ENCODE measurements at places on chromosomes 6 and 20. TPM values are rescaled to one million over a fixed set of nuclear protein-coding genes. Genes with fewer than 3 reads are reported as not detected.

DNA sequence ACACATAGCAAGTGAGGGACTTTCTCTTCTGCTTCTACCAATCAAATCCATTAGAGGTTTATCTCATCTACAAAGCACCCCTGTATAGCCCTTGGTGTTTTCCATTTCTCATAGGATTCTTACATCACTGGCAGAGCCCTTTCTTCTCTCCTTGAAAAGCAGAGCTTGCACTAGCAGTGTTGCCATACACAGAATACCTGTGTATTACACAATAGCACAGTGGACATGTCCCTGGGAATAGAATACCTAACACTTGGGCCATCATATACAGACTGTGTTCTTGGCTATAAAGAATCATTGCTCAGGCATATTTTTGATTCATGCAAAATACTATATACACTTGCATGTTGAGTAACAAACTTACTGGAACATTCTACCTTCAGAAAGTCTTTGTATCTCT lies 582.0 kb downstream of the KIF16B start:
- H3K4me1 ChIP-seq = no peaks in the 10 kb centered on the region
- H3K27ac ChIP-seq = no peak overlapping the region

- ATAC-seq = no peak
- no peaks in the 10 kb centered on the region for H3K4me1 ChIP-seq
- no peaks in the 10 kb centered on the region for H3K27me3 ChIP-seq
- H3K4me3 ChIP-seq = peak overlapping the region; percentile 90
- H3K36me3 ChIP-seq = peaks cover 6% of the 10 kb centered on the region
These were observed 822 bp downstream of the AFG1L start for GRCh38 chr6:108295676-108296075.

DNA sequence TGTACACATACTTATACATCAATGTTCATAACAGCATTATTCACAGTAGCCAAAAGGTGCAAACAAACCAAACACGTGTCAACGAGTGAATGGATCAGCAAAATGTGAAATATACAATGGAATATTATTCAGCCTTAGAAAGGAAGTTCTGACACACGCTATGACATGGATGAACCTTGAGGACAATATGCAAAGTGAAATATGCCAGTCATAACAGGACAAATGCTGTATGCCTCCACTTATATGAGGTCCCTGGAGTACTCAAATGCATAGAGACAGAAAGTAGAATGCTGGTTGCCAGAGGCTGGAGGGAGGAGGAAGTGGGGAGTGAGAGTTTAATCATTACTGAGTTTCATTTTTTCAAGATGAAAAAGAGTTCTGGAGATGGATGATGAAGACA lies 37.8 kb upstream of the IGF2R start:
- H3K36me3 ChIP-seq = no peaks in the 10 kb centered on the region
- ATAC-seq = peak; percentile 91
- H3K4me1 ChIP-seq = peaks cover 28% of the 10 kb centered on the region
- H3K4me3 ChIP-seq = peak overlapping the region; percentile 49
- no peaks in the 10 kb centered on the region for H3K27me3 ChIP-seq
- H3K27ac ChIP-seq = peak overlapping the region; percentile 96

GRCh38 chr6:123118811-123119210 lies 122.8 kb downstream of the CLVS2 start:
- no peaks in the 10 kb centered on the region for H3K4me1 ChIP-seq
- H3K4me3 ChIP-seq = no peak overlapping the region
- no peak overlapping the region for H3K27ac ChIP-seq
- no peaks in the 10 kb centered on the region for H3K27me3 ChIP-seq
- H3K36me3 ChIP-seq = no peaks in the 10 kb centered on the region

DNA sequence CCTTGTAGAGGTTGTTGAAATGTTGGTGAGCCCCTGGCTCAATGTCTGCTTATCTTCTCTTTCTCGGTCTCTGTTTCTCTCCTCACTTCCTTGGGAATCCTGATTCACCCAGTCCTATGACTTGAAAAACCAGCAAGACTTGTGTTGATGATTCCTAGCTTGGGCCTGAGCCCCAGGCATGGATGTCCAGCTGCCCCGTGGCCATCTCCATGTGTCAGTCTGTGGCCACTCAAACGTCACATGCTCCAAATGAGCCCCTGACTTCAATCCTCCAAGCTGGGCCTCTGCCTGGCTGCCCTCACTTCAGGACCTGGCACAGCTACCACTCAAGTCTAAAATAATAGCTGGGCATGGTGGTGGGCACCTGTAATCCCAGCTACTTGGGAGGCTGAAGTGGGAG lies 81.0 kb downstream of the SRC start:
- no peak overlapping the region for H3K27ac ChIP-seq
- peaks cover 16% of the 10 kb centered on the region for H3K27me3 ChIP-seq
- ATAC-seq = no peak
- no peak overlapping the region for H3K4me3 ChIP-seq
- no peaks in the 10 kb centered on the region for H3K4me1 ChIP-seq

The WTAP gene
- total RNA-seq = 88.5 TPM

GRCh38 chr20:10369723-10370090 lies 64.3 kb downstream of the MKKS start:
- no peak overlapping the region for H3K27ac ChIP-seq
- H3K27me3 ChIP-seq = peaks cover 31% of the 10 kb centered on the region
- no peak overlapping the region for H3K4me3 ChIP-seq
- no peak for ATAC-seq
- no peaks in the 10 kb centered on the region for H3K36me3 ChIP-seq

DNA sequence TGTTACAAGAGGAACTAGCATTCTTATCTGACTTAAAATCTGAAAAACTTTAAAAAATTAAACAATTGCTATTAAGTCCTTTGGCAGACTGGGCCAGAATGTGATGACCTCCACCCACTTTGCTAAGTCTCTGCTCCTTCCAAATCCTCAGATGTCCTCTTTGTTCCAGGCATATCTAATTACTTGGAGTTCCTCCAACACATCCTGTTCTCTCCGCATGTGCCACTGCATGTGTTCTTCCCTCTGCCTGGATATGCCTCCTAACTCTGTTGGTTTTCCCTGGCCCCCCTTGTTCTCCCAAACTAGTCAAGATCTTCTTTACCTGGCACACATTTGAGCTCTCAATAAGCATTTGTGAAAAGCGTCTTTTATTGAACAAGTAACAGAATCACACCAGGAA lies 23.1 kb downstream of the ELOVL2 start:
- H3K27ac ChIP-seq = no peak overlapping the region
- no peak overlapping the region for H3K4me3 ChIP-seq
- H3K4me1 ChIP-seq = no peaks in the 10 kb centered on the region
- no peak for ATAC-seq
- H3K27me3 ChIP-seq = peaks cover 30% of the 10 kb centered on the region
- H3K36me3 ChIP-seq = no peaks in the 10 kb centered on the region

The SPATS1 gene
- not detected for total RNA-seq

The TRIM26 gene
- total RNA-seq = 67.0 TPM

The SNRPB2 gene
- 75.0 TPM for total RNA-seq

The TRIM39 gene
- 16.1 TPM for total RNA-seq

GRCh38 chr6:52517502-52518278 lies 59.2 kb downstream of the TRAM2 start:
- H3K36me3 ChIP-seq = peaks cover 43% of the 10 kb centered on the region
- H3K4me3 ChIP-seq = no peak overlapping the region
- H3K4me1 ChIP-seq = peaks cover 5% of the 10 kb centered on the region

The GPR63 gene
- 1.7 TPM for total RNA-seq

- H3K4me1 ChIP-seq = no peaks in the 10 kb centered on the region
- H3K27me3 ChIP-seq = peaks cover 13% of the 10 kb centered on the region
- H3K36me3 ChIP-seq = no peaks in the 10 kb centered on the region
- ATAC-seq = no peak
- H3K4me3 ChIP-seq = no peak overlapping the region
These were observed 340.2 kb upstream of the CHD6 start for GRCh38 chr20:41958391-41958790.

The NAA20 gene
- total RNA-seq = 81.4 TPM

GRCh38 chr6:13572951-13573654 lies 1.3 kb upstream of the SIRT5 start:
- peak overlapping the region; percentile 93 for H3K4me3 ChIP-seq
- no peak for ATAC-seq
- H3K27ac ChIP-seq = peak overlapping the region; percentile 94
- peaks cover 8% of the 10 kb centered on the region for H3K4me1 ChIP-seq
- H3K36me3 ChIP-seq = peaks cover 8% of the 10 kb centered on the region
- H3K27me3 ChIP-seq = no peaks in the 10 kb centered on the region

DNA sequence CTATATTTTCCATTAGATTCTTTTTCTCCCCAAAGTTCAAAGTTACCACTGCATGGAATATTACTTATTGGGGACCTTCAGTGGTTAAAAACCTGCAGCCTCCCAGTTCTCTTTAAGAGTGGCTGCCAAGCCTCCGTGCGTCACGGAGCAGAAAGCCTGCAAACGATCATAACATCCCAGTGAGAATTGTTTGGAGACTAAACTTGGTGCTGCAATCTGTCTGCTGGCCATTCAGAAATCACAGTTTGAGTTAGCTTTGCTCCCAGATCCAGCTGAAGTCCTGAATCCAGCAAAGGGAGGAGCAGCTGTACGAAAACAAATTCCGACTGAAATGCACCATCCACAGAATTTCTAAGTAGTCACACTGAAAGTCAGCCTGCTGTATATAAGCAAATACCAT lies 213.5 kb upstream of the PDE10A start:
- H3K36me3 ChIP-seq = no peaks in the 10 kb centered on the region
- no peak for ATAC-seq

Measured in activated T-helper 17 cell treated with anti-CD3 and anti-CD28 coated beads, Interleukin-2, amount 50 U/mL, for 72 hours (primary cell).